ENCODE measurements at places on chromosomes 1 and 21. TPM values are rescaled to one million over a fixed set of nuclear protein-coding genes. Genes with fewer than 3 reads are reported as not detected.

LIN28A gene
- polyA plus RNA-seq = not detected

ARHGEF16 gene
- polyA plus RNA-seq = not detected

TFF2 gene
- polyA plus RNA-seq = not detected

DNA sequence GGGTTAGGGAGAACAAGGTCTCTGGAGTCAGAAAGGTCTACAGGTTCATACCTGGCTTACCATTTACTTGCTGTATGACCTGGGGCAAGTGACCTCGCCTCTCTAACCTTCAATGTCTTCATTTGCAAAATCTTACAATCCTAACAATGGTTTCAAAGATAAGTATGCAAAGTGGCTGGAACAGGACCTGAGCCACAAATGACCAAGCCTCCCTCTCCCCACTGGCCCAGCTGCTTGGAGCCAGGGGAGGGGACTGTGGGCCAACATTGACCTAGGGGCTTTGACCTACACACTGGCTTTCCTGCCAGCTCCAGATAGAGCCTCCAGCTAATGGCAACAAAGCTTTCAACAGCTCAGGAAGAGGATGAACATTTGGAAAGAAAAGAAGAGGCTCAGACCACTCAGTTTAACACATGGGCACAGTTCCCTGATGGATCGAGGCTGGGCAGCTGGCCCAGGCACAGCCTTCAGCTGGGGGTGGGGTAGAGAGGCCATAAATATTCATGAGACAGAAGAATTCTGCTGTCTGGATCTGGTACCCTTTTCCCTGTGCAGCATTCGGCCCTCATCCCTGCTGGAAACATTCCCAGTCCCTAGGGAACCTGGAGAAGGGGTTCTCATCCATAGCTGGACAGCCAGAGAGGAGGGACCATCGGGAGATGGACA lies 12.9 kb downstream of the PTAFR start:
- DNase-seq = no peak
- H3K27me3 ChIP-seq = no peaks in the 10 kb centered on the region
- no peak overlapping the region for H3K4me3 ChIP-seq
- H3K27ac ChIP-seq = no peak overlapping the region

DNA sequence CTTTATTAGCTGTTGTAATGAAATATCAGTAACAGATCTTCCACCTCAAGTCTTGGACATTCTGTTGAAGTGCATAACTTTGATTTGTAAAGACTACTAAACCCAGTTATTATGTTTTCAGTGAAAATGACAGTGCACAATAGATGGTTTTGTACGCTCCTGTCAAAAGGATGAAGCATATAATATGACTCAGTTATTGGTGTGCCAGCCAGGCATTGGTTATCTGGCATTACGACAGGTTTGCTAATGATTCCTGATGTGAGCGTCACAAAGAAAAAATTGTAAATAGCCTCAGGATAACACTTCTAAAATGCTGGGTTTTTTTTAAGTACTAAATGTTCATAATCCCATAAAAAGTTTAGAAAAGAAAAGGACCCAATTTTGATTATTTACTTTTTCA lies 147.9 kb downstream of the MAGI3 start:
- no peaks in the 10 kb centered on the region for H3K27me3 ChIP-seq
- no peaks in the 10 kb centered on the region for H3K36me3 ChIP-seq
- no peak overlapping the region for H3K4me3 ChIP-seq
- H3K4me1 ChIP-seq = no peaks in the 10 kb centered on the region
- H3K27ac ChIP-seq = no peak overlapping the region

DNA sequence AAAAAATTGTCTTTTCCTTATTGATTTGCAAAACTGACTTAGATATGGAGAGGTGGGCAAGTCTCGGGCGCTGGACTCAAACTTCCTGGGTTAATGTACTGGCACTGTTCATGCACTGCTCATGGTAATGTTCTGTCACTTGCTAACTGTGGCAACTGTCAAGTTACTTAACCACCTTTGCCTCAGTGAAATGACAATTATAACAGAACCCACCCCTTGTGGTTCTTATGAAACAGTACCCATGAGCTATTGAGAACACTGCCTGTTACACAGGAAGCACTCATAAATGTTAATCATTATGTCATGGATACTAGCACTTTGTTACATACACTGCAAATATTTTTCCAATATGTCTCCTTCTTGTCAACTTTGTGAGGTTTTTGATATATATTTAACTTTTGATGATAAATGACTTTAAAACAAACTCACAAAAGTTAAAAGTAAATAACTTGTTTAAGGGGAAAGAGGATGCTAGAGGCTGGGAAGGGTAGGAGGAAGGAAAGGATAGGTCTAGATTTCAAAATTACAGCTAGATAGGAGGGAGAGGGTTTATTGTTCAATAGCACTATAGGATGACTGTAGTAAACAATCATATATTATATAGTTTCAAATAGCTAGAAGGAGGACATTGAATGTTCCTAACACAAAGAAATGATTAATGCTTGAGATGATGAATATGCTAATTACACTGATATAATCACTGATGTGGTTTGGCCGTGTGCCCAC lies 342.5 kb downstream of the ADGRL2 start:
- no peak for DNase-seq
- H3K27me3 ChIP-seq = no peaks in the 10 kb centered on the region
- H3K36me3 ChIP-seq = no peaks in the 10 kb centered on the region
- no peaks in the 10 kb centered on the region for H3K4me1 ChIP-seq
- no peak overlapping the region for H3K4me3 ChIP-seq
- no peak overlapping the region for H3K27ac ChIP-seq

- no peaks in the 10 kb centered on the region for H3K27me3 ChIP-seq
- no peak overlapping the region for H3K4me3 ChIP-seq
- no peak overlapping the region for H3K27ac ChIP-seq
- H3K36me3 ChIP-seq = no peaks in the 10 kb centered on the region
- H3K4me1 ChIP-seq = no peaks in the 10 kb centered on the region
- no peak for DNase-seq
These were observed 36.1 kb downstream of the DEGS1 start for GRCh38 chr1:224219011-224219611.

DNA sequence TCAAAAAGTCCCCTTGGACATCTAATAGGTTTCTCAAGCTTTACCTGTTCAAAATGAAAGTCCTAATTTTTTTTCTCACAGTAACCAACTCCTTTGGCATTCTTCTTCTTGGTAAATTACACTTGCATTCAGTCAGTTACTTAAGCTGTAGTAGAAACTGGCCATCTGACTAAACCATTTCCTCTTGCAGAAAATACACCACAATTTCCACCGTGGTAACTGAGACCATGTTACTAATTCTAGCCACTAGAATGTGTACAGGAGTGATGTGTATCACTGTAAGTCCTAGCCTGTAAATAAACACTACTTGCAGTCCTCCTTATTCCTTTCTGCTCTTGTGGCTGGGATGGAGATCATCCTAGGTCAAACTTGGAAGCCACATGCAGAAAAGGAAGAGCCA lies 965.4 kb upstream of the TMPRSS15 start:
- DNase-seq = no peak
- H3K27me3 ChIP-seq = no peaks in the 10 kb centered on the region
- no peaks in the 10 kb centered on the region for H3K36me3 ChIP-seq
- H3K4me3 ChIP-seq = no peak overlapping the region
- H3K27ac ChIP-seq = no peak overlapping the region

DNA sequence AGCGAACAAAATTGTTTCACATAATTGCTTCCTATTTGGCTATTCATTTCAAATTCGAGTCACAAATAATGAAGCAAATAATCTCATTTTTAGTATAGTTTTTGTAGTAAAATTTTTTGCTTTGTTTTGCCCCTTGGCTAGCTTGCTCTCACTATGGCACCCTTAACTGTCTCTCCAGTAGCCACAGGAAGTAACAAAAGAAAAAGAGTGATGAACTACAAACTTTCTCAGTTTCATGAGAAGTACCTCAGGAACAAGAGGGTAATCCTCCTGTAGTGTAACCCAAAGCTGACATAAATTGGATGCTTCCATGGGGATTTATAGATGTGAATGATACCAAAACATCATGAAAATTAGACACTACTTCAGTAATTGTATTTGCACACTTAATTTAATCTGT lies 242.9 kb downstream of the BARHL2 start:
- no peak overlapping the region for H3K4me3 ChIP-seq
- no peaks in the 10 kb centered on the region for H3K4me1 ChIP-seq
- DNase-seq = no peak
- no peak overlapping the region for H3K27ac ChIP-seq
- no peaks in the 10 kb centered on the region for H3K27me3 ChIP-seq
- H3K36me3 ChIP-seq = no peaks in the 10 kb centered on the region

DNA sequence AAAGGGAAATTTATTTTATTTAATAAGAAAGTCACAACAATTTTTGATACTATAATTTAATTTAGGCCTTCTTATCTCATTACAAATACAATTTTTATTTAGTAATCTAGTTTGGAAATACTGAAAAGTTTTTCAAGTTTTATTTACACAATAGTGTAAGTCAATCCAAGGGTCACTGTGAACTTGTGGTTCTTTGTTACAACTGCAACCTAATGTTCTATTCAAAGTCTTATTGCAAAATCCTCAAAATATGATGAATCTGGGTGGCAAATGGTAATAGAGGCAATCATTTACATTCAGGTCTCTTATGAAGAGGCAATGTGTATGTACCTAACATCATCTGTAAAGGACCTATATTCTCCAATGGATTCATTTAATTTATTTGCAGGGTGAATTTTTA lies 421.2 kb downstream of the DPYD start:
- no peaks in the 10 kb centered on the region for H3K4me1 ChIP-seq
- H3K27ac ChIP-seq = no peak overlapping the region
- no peaks in the 10 kb centered on the region for H3K27me3 ChIP-seq
- no peak overlapping the region for H3K4me3 ChIP-seq

DNA sequence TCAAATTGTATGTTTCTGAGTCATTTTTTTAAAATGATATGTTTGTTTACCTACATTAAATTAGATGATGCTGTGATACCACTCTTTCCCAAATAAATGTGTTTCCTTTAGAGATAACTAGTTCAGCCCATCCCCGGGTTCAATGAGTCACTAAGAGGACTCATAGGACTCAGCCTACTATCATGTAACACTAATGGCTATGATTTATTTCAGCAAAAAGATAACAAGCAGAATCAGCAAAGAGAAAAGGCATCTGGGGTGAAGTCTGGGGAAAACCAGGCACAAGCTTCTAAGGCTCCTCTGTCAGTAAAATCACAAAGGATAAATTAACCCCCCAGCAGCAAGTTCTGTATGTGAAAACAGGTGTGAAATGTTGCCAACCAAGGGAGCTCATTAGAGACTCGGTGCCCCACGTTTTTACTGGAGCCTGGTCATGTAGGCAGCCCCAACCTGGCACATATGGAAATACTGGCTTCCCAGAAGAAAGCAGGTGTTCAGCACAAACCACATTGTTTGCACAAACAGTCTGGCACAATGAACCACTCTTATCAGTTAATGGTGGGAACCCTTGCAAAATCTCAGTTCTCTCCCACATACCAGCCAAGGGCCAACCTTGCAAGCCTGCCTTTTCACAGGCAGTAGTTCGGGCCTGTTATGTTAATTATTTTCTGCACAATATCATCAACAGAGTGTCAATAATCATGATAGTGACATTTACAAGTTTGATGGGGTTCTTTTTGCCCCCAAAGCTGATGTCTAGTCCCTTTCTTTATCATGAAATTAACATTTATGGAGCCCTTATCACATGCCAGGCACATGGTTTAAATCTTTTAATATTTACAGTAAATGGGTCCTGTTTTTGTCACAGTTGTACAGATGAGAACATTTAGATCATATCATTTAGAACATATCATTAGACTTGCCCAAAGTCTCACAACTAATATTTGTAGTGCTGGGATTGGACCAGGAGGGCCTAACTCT lies 23.1 kb upstream of the CNN3 start:
- no peak overlapping the region for H3K27ac ChIP-seq
- no peak for DNase-seq
- H3K36me3 ChIP-seq = no peaks in the 10 kb centered on the region
- H3K4me1 ChIP-seq = no peaks in the 10 kb centered on the region

Data from naive thymus-derived CD4-positive, alpha-beta T cell (primary cell).